ENCODE measurements at places on chromosomes 2 and 18.
A peak's percentile ranks its signal among the peaks of the same experiment; 100 is the strongest.

DNA sequence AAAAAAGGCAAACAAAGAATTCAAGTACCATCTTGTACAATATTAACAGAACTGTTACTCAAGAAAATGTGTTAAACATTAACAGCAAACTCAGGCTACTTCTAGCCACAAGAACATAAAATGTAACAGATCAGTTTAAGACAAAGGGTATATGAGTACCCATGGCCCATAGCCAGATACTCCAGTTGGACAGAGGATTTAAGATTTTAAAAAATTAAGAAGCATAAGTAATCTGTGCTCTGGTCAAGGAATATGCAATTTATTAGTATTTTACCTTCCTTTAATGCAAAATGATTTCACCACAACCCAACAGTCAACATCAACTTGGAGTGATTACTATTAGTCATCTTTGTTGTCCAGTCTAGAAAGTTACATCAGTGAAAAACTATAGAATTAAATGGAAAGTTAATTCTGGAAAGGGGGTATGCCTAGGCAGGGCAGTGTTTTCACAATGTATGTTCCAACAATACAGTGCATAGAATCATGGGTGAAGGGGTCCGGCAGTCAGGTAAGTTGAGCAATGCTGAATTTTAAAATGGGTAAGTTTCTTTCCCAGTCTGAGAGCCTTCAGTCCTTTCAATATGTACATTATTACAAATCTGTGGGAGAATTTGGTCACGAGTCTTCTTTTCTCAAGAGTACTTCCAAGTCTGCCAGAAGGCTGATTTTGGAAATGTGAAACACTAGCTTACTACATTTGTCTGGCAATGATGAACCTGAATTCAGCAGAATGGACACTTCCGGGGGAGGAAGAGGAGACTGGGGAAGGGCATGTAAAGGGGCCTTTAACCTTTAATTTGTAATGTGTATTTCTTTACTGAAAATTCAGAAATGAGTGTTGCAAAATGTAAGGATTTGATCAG is 34.5 kb downstream of the SFT2D3 start:
- DNase-seq = no peak

DNA sequence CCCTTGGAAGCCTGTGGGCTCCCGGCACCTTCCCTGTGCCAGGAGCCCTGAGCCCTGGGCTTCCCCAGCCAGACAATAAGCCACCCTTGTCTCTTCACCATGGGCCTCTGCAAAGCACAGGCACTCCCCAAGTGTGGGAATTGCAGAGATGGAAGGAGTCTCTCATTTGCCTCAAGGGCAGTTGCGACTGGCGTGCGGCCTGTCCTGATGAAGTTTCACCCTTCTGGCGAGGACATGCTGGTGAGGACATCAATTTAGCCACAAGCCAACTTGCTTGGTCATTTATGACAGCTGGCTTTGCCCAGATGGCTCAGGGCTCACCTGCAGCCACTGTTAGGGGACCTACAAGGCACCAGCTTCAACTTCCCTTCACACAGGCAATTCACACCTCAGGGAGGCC is 180.2 kb downstream of the ANAPC1 start:
- no peak for DNase-seq

DNA sequence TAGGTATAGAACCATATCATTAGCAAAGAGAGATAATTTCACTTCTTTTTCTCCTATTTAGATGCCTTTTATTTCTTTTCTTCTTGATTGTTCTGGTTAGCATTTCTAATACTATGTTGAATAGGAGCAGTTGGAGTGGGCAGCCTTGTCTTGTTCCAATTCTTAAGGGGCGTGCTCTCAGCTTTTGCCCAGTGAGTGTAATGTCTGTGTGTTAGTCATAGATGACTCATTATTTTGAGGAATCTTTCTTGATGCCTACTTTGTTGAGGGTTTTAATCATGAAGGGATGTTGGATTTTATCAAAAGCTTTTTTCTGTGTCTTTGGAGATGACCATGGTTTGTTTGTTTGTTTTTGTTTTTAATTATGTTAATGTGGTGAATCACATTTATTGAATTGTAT is 1453.1 kb upstream of the SLC39A10 start:
- no peak for DNase-seq

DNA sequence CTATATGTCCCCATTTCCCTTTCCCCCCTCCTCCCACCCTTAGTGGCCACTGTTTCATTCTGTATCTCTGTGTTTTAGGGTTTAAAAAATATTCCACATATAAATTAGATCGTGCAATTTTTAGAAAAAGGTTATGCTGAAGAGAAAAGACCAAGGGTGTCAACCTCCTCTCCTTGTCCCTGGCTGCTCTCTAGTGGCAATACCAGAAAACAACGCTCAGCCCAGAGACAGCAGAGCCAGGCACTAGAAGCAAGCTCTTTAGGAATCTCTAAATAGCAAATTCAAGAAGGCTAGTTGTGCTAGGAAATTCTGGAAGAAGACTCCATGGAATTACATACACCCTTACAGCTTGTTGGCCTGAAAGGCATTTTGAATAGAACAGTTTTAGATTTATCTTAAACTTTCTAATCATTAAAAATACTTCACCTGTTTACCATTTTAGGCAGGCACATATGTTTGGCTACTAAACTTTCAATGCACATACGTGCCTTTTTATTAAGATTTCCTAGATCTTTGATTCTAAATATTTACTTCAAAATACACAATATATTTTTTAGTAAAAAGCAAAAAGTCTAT is 35.1 kb upstream of the RASGRP3 start:
- no peak for DNase-seq

DNA sequence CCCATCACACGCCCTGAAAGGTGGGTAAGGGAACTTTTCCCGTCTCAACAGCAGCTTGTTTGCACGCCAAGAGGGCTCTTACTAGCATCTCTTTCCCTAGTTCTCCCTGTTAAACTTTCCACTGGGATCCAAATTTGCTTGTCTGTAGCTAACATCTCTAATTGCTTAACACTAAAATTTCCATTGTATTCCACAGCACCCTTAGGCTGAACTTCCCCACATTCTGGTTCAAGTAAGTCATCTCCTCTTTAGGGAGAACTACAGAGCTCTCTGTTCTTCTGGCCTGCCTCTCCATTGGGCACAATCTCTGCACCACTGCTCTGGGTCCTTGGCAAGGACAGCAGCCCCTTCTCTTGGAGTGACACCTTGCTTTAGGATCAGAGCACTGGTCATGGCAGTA is 24.0 kb downstream of the UNC50 start:
- DNase-seq = no peak

DNA sequence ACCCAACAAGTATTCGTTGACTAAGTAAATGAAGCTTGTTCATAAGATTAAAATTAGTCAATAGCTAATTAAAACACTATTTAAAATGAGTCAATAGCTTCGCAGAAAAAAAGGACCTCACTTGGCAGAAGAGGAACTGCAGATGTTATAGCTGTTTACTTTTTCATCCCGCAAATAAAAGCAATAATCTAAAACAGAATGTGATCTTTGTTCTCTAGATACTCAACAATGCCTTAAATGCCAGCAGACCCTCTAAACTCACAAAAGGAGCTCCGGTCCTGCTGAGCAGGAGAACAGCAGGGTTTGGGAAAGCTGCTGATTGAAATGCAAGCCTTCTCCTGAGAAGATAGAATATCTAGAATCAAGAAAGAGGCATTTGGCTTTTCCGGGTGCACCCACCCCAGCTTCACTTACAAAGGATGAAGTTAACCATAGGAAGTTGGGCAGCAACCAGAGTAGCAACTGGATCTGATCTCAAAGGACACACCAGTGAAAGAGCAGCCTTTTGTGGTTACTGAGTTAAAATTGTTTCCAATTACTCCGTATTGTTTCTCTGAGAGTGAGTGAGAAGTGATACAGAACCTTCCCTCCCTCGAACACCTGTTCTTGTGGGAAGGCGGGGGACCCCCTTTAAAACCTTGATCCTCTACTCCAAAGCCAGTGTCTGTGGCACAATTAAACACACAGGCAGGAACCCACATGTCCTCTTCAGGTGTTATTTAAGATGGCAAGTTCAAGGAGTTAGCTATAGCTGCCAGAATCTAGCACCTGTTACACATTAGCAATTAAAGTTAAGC is 6.8 kb downstream of the CCBE1 start:
- DNase-seq = no peak

DNA sequence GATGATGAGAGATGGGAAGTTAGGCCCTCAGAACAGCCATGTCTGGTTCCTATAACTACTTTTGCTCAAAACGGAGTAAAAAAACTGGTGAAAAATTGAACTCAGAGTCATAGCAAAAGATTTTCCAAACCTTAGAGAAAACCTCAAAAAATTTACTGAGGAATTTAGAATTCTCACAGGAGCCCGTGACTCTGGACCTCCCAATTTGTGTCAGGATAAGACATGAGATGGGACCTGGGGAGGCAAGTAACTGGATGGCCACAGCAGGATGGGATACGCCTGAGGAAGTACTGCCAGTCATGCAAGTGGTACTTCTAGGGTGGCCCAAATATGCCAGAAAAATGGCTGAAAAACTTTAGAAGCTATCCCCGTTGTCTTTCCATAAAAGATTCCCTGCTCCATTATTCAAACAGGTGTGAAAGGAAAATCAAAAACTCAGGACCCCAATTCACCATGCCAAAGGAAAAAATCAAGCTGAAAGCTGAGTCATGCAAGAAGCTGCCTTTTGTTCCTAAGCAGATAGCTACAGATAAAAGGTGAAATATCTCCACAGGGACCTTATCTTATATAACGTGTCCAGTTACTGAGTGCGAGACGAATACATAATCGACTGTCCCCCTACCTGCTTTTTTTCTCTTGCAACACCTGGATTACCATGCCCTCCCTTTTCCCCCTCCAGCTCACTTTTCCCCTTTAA is 34.1 kb upstream of the LIPG start:
- DNase-seq = no peak

- DNase-seq = no peak
These were observed 315.2 kb upstream of the CHAC2 start for GRCh38 chr2:53452400-53452799.

DNA sequence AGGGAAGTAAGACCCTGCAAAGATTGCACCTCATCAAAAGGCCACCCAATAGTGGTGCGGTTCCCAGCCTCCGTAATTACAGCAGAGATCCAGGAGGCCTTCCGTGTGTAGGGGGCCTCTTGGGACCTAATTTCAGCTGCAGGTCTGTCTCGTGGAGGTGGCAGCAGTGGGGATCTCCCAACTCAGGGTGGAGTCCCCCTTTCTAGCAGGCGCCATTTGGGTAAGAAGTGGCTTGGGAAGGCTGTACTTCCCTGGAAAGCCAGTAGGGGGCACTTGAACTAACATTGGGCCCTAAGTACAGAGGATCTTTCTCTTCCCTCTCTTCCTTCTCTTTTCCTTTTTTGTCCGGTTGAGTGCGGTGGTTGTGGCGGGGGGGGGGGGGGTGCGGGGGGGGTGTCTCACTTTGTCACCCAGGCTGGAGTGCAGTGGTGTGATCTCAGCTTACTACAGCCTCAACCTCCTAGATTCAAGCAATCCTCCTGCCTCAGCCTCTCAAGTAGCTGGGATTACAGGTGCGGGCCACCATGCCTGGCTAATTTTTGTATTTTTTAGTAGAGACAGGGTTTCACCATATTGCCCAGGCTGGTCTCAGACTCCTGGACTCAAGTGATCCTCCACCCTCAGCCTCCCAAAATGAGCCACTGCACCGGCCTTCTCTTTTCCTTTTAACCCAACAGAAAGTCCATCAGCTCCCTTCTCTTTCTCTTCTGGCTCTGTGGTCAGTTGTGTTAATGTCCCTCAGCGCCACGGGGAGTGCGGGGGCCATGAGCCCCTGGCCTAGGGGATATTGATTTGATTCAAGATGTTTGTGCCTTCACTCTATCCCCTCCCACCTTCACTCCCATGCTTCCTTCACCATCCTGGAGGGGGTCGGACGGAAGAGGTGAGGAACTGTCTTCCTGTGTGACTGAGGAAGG is 32.0 kb downstream of the CENPO start:
- DNase-seq = peak; percentile 48

DNA sequence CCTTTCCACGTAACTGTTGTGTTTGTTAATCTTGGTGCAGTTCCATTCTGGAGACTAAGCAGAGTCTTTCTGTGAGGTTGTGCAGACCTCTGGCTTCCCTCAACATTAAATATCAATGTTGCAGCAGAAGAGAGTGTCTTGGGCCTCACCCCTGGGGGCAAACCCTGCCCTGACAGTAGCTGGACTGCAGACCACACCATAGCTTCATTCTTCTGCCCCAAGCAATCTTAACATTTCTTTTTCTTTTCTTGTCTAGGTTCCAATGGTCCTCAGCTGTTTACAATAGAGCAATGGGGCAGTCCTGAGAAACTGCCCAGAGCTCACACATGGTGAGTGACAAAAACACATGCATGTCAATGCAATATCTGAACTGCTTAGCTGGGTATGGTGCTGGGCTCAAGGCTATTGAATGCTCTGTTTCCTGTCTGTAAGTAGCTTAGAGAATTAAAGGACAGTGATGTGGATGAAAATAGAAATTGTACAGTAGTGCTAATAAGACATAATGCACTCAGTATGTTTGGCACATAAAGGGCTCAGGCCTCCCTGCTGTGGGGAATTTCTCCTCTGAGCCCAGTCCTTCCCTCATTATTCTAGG is 237.6 kb downstream of the ALPK2 start:
- DNase-seq = no peak

- peak; percentile 28 for DNase-seq
These were observed 144.1 kb downstream of the PRPF40A start for GRCh38 chr2:152573168-152573567.

DNA sequence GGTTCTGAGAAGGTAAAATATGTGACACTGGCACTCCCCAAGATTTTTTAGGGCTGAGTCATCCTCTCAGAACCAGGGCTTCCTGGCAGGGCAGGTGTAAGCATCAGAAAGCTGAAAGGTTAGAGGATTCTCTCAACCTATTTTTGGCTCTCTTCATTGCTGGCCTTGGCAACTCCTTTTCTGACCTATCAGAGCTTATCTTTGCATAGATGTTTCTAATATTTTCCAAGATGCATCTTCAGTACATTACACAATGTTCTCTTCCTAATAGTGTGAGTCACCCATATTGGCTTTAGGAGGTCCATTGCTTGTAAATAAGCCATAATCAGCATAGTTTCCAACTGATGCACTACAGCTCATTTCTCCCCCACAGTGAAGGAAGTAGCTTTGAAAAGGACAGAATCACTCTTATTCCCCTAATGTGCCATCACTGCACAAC is 2008.4 kb upstream of the PIK3C3 start:
- no peak for DNase-seq

GRCh38 chr18:8264861-8265411 is 344.3 kb upstream of the RAB12 start:
- no peak for DNase-seq

DNA sequence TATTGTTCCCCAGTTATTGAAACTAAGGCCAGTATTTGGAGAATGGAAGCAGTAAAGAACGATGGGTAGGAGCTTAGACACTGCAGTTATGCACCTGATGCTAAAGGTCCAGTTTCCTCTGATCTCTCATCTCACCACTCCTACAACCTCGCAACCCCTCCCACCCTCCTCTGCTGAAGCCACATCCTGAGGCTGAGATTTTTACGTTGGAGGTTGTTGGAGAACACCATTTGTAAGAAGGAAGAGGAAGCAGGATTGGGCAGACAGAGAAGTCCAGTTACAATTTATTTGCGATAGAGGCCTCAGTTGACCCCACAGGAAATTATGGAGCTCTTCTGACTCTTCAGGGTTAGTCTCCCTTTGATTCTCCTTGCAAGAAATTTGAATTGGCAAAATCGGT is 54.3 kb upstream of the NDUFV2 start:
- DNase-seq = no peak

GRCh38 chr2:160352500-160352899 is 141.1 kb downstream of the RBMS1 start:
- DNase-seq = no peak

Measured in activated naive CD8-positive, alpha-beta T cell treated with anti-CD3 and anti-CD28 coated beads, Interleukin-2, amount 50 U/mL, for 24 hours (primary cell).